Kidney capillary endothelial cell (primary cell): ENCODE measurements at places on chromosomes 3 and 15.

GRCh38 chr15:50302581-50302980, 37.1 kb upstream of the HDC start:
- DNase-seq, result no peak

- DNase-seq, result no peak
These were observed 104.5 kb downstream of the LSAMP start for GRCh38 chr3:116340680-116341216.

- DNase-seq, result peak; percentile 94
These were observed 49.2 kb downstream of the MBNL1 start for GRCh38 chr3:152317956-152318355.

DNA sequence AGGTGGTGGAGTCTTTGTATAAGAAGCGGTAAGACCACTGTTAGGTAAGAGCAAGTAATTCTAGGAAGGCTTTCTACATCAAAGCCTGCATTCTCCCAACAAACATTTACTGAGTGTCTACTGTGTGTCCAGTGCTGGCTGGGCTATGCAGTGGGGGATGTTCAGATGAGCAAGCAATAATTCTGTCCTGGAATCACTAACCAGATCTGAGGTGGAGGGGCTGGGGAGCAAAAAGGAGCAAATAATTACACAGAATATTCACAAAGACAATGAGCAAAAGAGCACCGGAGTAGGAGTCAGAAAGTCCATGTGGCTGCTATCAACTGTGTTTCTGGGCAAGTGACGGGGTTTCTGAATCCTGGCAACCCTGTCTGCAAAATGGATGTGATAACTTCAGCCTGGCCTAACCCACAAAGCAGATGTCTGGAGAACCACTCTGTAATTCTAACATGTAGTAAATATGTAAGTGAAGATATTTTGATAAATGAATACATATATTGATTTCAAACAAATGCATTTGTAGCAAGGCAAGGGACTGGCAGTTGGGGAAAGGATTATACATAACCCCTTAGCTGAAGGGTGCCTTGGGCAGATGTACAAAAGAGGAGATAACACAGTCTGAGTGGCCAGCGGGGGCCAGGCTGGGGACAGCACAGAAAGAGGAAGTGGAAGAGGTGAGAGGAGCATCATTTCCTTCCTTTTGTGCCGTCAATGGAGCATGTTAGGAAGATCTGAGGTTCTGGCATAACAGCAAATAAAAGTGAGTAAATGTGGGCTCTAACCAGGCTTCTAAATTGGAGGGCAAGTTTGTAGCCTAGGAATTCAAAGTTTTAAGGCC, 28.8 kb downstream of the CYP8B1 start:
- peak; percentile 21 for DNase-seq

GRCh38 chr3:50592568-50592967, 19.0 kb downstream of the CISH start:
- no peak for DNase-seq

GRCh38 chr3:194072691-194073279, 63.2 kb upstream of the HES1 start:
- DNase-seq, result no peak
